ENCODE measurements at places on chromosomes 5 and 9. TPM values are rescaled to one million over a fixed set of nuclear protein-coding genes. Genes with fewer than 3 reads are reported as not detected.

DNA sequence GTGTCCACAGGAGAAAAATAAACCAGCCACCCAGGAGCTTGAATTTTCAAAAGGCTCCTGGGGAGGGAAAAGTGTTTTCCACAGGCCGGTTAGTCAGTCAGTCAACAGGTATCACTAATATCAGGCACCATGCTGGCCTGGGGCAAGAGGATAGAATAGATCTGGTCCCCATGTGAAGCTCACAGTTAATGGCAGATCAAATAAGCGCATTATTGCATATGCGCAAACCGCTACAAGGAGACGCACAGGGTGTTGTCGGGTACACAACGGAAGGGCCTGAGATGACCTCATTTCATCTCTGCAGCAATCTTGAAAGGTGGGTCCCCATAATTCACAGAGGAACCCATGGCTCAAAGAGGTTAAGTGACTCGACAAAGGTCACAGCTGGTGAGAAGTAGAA lies 260.7 kb downstream of the CRB2 start:
- no peak overlapping the region for H3K27ac ChIP-seq
- H3K27me3 ChIP-seq: no peaks in the 10 kb centered on the region
- H3K4me3 ChIP-seq: no peak overlapping the region
- peaks cover 11% of the 10 kb centered on the region for H3K4me1 ChIP-seq
- H3K36me3 ChIP-seq: no peaks in the 10 kb centered on the region

DNA sequence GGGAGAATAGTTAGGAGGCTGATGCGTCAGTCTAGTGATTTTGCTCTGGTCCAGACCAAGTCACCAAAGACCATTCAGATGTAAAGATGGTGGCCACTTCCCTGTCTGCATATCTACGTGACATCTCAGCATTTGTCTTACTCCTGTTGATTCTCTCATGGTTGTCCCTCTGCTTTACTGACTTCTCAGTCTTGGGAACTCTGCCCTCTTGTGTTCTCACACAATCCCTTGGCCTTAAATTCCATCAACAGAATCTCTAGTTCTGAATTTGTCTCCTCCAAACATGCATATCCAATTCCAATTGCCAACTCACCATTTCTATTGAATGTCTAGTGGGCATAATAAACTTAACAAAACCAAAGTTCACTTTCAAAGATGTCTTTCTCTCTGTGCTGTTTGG lies 147.8 kb downstream of the SLC24A2 start:
- H3K4me3 ChIP-seq: no peak overlapping the region
- H3K27me3 ChIP-seq: no peaks in the 10 kb centered on the region
- H3K36me3 ChIP-seq: no peaks in the 10 kb centered on the region
- DNase-seq: peak; percentile 52
- H3K4me1 ChIP-seq: no peaks in the 10 kb centered on the region

- peak overlapping the region; percentile 47 for H3K4me3 ChIP-seq
- no peaks in the 10 kb centered on the region for H3K36me3 ChIP-seq
- no peak overlapping the region for H3K27ac ChIP-seq
- H3K27me3 ChIP-seq: peaks cover 36% of the 10 kb centered on the region
- peak; percentile 44 for DNase-seq
Measured at GRCh38 chr5:177984584-177985206, 11.3 kb downstream of the PROP1 start.

DNA sequence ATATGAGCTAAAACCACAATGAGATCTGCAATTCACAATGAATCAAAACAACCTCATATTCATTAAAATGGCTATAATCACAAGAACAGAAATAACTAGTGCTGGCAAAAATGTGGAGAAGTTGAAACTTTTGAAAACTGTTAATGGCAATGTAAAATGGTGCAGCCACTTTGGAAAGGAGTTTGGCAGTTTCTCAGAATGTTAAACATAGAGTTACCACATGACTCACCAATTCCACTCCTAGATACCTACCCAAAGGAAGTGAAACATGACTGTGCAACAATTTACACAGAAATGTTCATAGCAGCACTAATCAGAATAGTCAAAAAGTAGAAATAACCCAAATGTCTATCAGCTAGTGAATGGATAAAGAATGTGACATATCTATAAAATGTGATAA lies 862.2 kb downstream of the DTWD2 start:
- H3K27ac ChIP-seq: no peak overlapping the region
- H3K4me1 ChIP-seq: no peaks in the 10 kb centered on the region
- DNase-seq: no peak
- no peak overlapping the region for H3K4me3 ChIP-seq

GRCh38 chr5:125481506-125482465 lies 735.3 kb upstream of the ZNF608 start:
- no peaks in the 10 kb centered on the region for H3K36me3 ChIP-seq
- DNase-seq: no peak
- H3K27me3 ChIP-seq: no peaks in the 10 kb centered on the region
- H3K4me1 ChIP-seq: peaks cover 17% of the 10 kb centered on the region
- H3K4me3 ChIP-seq: no peak overlapping the region

GRCh38 chr5:149951138-149951749 lies 6.7 kb upstream of the PDE6A start:
- no peaks in the 10 kb centered on the region for H3K27me3 ChIP-seq
- H3K27ac ChIP-seq: no peak overlapping the region
- DNase-seq: peak; percentile 48
- H3K4me1 ChIP-seq: no peaks in the 10 kb centered on the region

GRCh38 chr9:111035543-111036428 lies 2.5 kb downstream of the LPAR1 start:
- peaks cover 16% of the 10 kb centered on the region for H3K4me1 ChIP-seq
- peak overlapping the region; percentile 79 for H3K4me3 ChIP-seq
- peak; percentile 16 for DNase-seq
- no peak overlapping the region for H3K27ac ChIP-seq
- H3K36me3 ChIP-seq: no peaks in the 10 kb centered on the region
- peaks cover 40% of the 10 kb centered on the region for H3K27me3 ChIP-seq

GRCh38 chr5:32343058-32343672 lies 30.4 kb upstream of the MTMR12 start:
- no peak overlapping the region for H3K4me3 ChIP-seq
- H3K27ac ChIP-seq: no peak overlapping the region
- DNase-seq: no peak

- no peaks in the 10 kb centered on the region for H3K4me1 ChIP-seq
- H3K27me3 ChIP-seq: no peaks in the 10 kb centered on the region
- peak; percentile 90 for DNase-seq
- no peak overlapping the region for H3K4me3 ChIP-seq
- no peak overlapping the region for H3K27ac ChIP-seq
- H3K36me3 ChIP-seq: no peaks in the 10 kb centered on the region
Measured at GRCh38 chr5:111278858-111279504, 54.8 kb downstream of the CAMK4 start.

DNA sequence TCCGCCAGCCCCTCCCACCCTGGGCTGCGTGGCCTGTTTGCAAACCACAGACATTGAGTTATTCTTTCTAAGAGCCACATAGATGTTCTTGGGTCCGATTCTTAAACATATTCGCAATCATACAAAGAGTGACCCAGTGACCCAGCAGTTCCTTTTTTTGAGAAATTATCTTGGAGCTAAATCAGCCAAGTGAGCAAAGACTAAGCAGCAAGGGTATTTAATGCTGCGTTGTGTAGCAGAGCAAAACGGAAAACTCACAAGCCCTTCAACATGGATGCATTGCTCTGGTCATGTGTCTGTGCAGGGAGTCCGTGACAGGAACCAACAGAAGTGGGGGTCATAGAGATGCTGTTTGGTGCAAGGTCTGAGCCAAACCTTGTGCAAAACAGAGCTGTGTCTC lies 95.6 kb downstream of the OLFM1 start:
- H3K4me1 ChIP-seq: no peaks in the 10 kb centered on the region
- no peaks in the 10 kb centered on the region for H3K27me3 ChIP-seq
- no peak for DNase-seq
- H3K27ac ChIP-seq: no peak overlapping the region
- H3K4me3 ChIP-seq: no peak overlapping the region
- H3K36me3 ChIP-seq: no peaks in the 10 kb centered on the region

GRCh38 chr5:83473346-83474160 lies 2.0 kb downstream of the VCAN start:
- H3K4me1 ChIP-seq: peaks cover 34% of the 10 kb centered on the region
- no peaks in the 10 kb centered on the region for H3K36me3 ChIP-seq
- peak; percentile 98 for DNase-seq
- H3K27me3 ChIP-seq: no peaks in the 10 kb centered on the region

GRCh38 chr9:95498641-95499040 lies 18.1 kb downstream of the PTCH1 start:
- H3K4me3 ChIP-seq: no peak overlapping the region
- peaks cover 6% of the 10 kb centered on the region for H3K36me3 ChIP-seq
- H3K4me1 ChIP-seq: peaks cover 74% of the 10 kb centered on the region
- H3K27me3 ChIP-seq: no peaks in the 10 kb centered on the region

DNA sequence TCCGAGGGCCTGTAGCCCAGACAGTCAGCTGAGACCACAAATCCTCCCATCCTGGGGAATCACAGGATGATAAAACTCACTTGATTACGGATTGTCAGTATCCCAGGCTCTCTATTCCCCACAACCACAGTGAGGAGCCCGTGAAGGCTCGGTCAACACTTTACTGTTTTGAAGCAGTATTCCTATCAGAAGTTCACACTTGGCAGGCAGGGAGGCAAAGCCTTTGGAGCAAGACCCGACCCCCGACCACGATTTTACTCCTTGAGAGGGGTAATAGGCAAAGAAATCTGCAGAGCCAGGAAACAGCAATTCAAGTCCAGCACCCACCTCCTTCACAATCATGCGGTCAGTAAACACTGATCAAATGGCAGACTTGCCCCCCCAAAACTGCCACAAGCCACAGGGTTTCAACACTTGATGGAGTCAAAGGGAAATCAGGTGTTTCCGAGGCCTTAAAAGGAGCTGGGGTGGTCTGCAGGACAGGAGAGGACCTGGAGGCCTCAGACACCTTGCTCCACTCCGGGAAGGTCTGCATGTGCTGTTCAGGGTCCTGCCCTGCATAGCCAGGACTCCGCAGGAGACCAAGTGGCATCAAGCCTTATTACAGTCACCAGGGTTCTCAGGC lies 25.2 kb downstream of the BICD2 start:
- H3K4me1 ChIP-seq: peaks cover 6% of the 10 kb centered on the region
- no peak overlapping the region for H3K4me3 ChIP-seq
- H3K36me3 ChIP-seq: no peaks in the 10 kb centered on the region
- DNase-seq: no peak
- no peaks in the 10 kb centered on the region for H3K27me3 ChIP-seq

Gene ITGA2
- total RNA-seq: 7.1 TPM

Gene CFAP77
- total RNA-seq: 0.97 TPM

Gene RHOBTB3
- total RNA-seq: 10.0 TPM

Gene NOL8
- total RNA-seq: 26.0 TPM

Gene FOXI1
- total RNA-seq: not detected

Gene HAVCR2
- total RNA-seq: 0.49 TPM

Measured in GM23338 (cell line).